ENCODE measurements at places on chromosomes 1 and 21.

DNA sequence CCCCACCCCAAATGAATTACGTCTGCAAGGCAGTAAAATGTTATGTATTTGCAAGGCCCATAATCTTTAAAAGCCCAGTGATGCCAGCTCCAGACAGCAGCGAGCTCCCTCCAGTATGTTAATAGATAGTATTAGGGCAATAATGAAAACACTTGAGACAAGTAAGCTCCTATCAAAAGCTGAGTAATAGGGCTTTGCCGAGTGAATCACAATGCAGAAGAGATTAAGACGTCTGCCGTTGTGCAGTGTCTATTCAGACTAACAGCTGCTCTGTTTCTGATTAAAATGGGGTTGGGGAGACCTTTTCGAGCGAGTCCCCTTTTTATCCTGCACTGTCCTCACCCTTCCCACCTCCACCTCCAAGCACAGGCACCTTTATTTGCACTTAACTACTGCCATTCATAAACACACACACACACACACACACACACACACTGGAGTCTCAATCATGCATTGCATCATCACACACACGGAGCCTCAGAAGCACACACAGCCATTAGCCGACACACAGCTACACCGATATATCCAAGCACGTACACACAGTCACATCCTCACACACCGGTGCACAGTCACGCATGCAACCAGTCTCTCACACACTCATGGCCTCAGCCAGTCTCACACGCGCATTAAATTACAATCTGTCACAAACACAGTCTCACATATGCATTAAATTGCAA lies 46.0 kb upstream of the FOXO6 start:
- DNase-seq: no peak

GRCh38 chr1:167922023-167922422 lies 8.1 kb upstream of the ADCY10 start:
- no peak for DNase-seq

DNA sequence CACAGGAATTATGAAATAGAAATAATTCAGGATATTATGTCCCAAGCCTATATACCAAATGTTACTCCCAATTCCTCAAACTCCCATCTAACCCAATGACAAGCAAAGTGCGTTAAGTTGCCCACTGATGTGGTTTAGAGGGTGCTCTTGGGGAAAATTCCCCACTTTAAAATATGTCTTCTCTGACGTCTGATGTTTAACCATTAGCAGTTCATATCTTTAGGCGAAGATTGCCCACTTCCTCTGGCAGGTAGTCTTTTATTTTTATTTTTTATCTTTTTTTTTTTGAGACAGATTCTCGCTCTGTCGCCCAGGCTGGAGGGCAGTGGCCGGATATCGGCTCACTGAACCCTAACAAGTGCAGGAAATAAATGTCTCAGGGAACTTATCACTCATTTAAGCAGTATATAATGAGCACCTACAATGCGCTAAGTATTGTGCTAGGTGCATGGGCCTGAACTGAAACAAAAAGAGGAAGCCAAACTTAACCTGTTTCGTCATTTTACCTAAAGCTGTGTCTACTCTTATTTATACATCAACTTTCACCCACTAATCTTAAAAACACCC lies 1.3 kb upstream of the LYST start:
- DNase-seq: no peak

- no peak for DNase-seq
Measured at GRCh38 chr21:44052071-44052829, 40.1 kb downstream of the TRAPPC10 start.

GRCh38 chr1:245153552-245154428 lies 995 bp upstream of the KIF26B start:
- DNase-seq: no peak

GRCh38 chr21:25963181-25963580 lies 207.4 kb downstream of the APP start:
- DNase-seq: peak; percentile 11

GRCh38 chr21:43880111-43880985 lies 15.3 kb downstream of the AGPAT3 start:
- no peak for DNase-seq

DNA sequence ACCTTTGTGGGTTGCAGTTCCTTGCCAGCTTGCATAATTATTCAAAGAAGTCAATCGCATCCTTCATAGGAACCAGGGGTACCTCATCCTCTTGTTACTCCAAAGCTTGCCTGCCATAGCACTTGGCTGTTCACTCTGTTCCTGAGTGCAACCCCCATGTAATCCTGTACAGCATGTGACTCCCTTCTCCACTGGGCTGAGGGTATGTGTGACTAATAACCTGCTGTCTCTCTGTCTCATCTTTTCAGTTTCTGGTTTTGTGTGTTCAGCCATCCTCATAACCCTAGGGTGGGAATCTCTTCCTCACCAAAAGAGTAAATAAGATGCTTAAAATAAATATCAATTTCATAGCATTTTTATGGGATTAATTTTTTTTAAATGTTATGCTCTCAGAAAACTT lies 351.9 kb downstream of the S1PR1 start:
- DNase-seq: no peak

- no peak for DNase-seq
Measured at GRCh38 chr1:43530483-43531106, at the start of gene PTPRF. Gene PTPRF (plus strand): TSS chr1:43530883. CDS start chr1:43545076, 14,193 bp downstream.

DNA sequence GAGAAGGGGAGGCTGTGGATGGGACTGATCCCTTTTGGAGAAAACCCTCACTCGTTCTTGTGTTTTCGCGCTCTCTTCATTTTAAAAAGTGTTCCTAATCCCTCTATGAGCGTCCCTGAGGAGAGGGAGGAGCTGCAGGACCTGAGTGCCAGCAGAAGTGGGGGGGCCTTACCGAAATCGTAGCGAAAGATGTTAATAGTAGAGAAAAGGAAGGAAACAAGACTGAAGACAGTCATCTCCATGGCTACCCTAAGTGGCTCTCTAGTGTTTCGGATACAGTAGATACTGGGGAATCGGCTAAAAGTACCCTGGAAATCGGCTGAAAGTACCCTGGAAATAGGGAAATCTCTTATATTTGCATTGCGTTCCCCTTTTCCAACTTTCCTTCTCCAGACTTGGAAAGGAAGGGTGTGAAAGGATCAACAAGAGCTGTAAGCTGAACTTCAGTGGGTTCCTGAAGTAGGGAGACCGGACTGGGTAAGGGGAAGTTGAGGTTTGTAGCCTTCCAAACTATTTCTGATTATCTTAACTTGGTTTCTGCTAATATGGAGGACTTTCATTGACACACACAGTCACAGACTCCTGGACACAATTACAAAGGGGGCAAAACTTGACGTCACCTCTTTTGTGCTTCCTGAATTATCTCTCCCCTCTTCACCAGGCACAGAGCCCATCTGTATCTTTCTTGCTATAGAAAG lies 486 bp upstream of the DSTYK start:
- no peak for DNase-seq

GRCh38 chr1:27971674-27972073 lies 11.9 kb downstream of the XKR8 start:
- DNase-seq: no peak

DNA sequence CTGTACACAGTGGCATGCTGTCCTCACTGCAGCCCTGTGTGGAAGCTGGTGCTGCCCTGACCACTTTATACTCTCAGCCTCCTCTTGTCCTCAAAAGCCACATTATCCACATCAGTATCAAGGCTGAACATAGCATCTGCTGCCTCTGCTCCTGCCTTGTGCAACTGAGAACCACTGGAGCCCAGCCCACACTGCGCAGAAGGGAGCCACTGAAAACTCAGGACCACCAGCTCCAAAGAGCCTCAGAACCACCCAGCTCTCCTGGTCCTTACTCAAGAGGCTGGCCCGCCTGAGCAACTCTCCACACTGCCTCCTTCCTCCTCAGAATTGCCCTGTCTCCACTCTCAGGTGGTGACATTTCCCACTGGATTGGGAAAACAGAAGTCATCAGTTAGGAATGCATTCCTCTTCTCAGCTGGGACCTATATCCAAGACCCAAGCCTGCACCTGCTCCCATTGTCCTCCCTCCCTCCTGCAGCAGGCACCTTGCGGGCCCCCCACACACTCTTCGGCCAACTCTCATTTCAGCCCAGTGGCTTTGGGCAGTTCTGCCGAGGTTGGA lies 7.0 kb upstream of the KISS1 start:
- no peak for DNase-seq

- no peak for DNase-seq
Measured at GRCh38 chr1:152047413-152047729, 10.6 kb upstream of the S100A11 start.

DNA sequence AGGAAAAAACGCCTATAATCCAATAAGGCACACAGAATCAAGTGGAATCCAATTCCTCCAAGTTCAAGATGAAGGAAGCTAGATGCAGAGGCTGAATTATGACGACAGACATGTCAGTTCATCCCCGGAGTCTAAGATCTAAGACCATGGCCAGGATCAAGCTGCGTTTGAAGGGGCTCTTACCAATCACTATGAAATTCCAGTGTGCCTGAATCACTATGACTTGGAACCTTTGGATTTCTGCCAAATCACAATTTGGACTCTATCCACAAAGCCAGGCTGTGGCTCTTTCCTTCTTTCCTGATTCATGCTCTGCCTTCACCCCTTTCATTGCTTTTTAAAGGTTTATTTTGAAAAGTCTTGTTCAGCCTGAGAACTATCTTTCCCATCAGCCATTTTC lies 17.1 kb downstream of the OLIG2 start:
- peak; percentile 94 for DNase-seq

GRCh38 chr1:245388687-245389086 lies 233.9 kb downstream of the KIF26B start:
- DNase-seq: no peak
